CD4-positive, alpha-beta T cell (primary cell): ENCODE measurements at places on chromosomes 6 and 20. TPM values are rescaled to one million over a fixed set of nuclear protein-coding genes. Genes with fewer than 3 reads are reported as not detected.
A peak's percentile ranks its signal among the peaks of the same experiment; 100 is the strongest.

DNA sequence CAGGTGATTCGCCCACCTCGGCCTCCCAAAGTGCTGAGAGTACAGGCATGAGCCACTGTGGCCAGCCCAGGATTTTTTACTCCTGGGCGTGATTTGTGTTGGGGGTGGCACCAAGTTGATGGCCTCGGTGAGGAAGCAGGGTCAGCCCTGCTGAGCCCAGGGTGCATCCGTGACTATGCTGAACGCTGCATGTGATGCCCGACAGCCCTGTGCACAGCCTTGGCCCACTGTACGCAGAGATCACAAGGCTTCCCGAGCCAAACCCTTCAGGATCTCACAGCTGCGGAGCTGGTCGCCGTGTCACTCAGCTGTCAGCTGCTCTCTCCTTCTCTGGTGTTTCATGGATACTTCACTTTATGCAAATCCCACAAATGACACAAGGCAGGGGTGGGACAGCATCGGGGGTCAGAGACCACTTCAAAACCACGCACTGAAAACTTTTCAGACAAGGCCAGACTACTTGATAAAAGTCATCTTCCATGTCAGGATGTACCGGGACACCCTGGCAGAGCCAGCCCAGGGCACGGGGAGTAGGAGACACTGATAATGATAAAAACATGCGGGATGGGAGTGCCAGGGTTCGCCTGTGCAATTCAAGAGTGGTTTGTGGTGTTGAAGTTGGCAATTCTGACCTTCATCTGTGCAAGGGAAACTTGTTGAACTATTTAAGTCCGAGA is 31.2 kb upstream of the RPS6KA2 start:
- DNase-seq = no peak

The DSP gene
- not detected for total RNA-seq

DNA sequence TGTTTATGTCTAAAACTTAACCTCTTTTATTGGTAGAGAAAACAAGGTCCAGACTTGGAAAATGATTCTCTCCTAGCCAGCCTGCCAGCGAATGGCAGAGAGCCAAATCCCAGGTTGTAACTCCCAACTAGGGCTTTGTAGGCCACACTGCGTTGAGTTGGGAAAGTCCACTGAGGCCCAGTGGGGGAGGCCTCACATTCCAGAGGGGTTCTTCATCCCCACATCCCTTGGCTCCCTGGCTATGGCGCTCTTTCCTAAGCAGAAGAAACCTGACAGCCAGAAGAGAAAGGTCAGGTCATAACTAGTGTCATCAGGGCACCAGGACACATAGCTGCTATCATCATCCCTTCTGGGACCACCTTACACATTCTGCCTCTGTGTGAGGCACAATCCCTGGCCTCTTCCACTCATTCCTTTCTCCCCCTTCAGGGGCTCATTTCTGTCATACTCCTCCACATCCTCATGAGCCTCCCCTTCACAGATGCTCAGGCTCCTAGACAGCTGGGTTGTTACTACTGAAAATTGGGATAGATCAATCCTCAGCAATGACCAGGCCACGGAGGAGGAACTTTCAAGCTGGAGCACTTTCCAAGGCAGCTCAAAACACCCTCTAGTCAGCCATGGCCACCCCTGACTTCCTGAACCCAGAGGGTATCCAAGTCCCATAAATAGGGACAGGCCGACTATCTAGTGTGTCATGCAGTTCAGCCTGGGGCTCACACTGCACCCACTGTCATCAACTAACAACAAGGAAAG is 48.6 kb downstream of the TCP11 start:
- DNase-seq = no peak

GRCh38 chr20:51542571-51543421 is at the start of gene NFATC2:
Gene NFATC2 (minus strand): TSS chr20:51542719. CDS start chr20:51542499, 220 bp downstream.
- peak; percentile 38 for DNase-seq

DNA sequence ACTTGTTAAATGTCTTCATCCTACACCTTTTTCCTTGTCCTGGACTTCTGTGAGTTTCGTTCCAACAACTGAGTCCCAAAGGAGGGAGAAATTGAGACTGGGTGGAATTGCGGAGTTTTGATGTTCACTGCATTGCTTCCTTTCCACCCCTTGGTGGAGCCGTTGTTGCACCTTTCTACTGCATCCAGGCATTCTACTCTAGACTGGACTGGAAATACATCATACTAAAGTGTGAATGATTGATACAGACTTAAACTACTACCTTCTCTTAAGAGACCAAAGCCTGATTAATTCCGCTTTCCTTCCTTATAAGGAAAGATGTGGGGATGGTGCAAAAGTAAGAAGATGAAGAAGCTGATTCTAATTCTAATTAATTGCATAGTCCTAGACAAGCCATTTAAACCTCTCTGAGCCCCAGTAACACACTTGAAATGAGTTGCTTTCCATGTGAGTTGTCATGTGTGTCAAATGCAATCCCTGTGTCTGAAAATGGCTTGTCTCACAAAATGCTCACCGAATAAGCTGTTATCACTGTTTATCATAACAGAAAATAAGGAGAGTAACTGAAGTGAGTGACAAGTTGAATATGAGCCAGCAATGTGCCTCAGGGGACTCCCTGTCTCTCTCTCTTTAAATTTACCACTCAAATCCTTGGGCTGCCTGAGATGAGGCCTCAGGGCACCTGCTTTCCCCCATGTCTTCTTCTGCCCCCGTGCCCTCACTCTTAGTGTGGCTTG is 338.3 kb upstream of the CHD6 start:
- no peak for DNase-seq

DNA sequence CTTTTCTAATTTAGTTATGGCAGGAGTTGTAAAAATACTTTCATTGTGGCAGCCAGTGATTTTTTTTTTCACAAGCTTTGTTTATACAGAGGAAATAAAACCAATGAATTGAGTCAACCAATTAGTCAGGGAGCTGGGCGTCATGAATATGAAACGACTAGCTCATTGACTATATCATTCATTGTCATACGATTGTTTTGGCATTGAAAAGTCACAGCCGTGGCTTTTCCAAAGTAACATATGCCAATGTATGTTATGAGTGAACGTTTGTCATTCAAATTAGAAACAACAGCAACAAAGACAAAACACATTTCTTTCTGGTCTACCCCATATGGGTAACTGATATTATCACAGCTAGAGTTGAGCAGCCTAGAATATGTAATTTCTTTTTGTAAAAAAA is 810.6 kb downstream of the EPHA7 start:
- no peak for DNase-seq

The TMC2 gene
- total RNA-seq = not detected

The TRERF1 gene
- 31.7 TPM for total RNA-seq

The MYBL2 gene
- total RNA-seq = 0.69 TPM

The DYNLT2 gene
- total RNA-seq = 4.1 TPM

DNA sequence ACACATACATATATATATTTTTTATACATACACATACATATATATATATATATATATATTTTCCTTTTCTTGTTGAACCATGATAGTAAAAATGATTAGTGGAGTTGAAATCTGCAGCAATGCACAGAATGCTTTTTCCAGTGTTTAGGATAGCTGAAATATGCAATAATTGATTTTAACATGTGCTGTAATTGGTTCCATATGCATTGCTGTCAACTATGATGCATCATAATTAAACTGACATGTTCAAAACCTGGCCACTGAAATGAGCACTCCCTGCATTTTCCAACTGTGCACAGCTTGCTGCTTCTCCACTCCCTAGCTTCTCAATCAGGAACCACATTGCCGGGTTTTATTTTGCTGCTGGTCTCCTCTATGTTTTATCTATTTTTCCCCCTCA is 358.3 kb downstream of the PAX1 start:
- DNase-seq = no peak

GRCh38 chr6:32668226-32668747 is 1.8 kb upstream of the HLA-DQB1 start:
- peak; percentile 22 for DNase-seq

The BCKDHB gene
- 8.1 TPM for total RNA-seq

The ELOVL2 gene
- total RNA-seq = not detected

The SLC35D3 gene
- total RNA-seq = not detected

The SLC25A27 gene
- total RNA-seq = 1.5 TPM

DNA sequence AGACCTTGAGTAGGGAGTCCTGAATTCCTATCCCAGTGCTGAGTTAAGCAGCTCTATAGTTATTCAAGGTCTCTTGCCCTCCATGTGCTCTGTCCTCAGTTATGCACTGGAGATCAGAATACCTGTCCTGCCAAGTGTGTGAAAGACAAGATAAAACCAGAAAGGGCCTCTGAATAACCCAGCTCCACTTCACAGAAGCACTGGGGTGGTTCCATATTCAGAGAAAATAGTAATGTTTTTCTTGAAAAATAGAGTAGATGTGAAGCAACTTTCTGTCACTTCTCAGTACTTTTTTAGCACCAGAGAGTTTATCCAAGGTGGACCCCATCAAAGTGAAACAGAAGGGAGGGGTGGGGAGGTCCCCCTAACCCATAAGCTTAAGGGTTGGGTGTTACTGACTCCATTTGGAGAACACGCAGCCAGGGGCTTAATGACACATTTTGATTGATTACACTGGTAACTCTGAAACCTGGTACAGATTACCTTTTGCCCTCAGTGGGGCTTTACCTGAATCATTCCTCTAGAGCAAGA is 509.8 kb upstream of the JARID2 start:
- no peak for DNase-seq
